ENCODE measurements at places on chromosomes 2 and 18.

GRCh38 chr2:44751754-44752479, 189.6 kb upstream of the SIX3 start:
- no peak for DNase-seq

GRCh38 chr2:240584486-240585031, 2.0 kb upstream of the CAPN10 start:
- DNase-seq, result no peak

DNA sequence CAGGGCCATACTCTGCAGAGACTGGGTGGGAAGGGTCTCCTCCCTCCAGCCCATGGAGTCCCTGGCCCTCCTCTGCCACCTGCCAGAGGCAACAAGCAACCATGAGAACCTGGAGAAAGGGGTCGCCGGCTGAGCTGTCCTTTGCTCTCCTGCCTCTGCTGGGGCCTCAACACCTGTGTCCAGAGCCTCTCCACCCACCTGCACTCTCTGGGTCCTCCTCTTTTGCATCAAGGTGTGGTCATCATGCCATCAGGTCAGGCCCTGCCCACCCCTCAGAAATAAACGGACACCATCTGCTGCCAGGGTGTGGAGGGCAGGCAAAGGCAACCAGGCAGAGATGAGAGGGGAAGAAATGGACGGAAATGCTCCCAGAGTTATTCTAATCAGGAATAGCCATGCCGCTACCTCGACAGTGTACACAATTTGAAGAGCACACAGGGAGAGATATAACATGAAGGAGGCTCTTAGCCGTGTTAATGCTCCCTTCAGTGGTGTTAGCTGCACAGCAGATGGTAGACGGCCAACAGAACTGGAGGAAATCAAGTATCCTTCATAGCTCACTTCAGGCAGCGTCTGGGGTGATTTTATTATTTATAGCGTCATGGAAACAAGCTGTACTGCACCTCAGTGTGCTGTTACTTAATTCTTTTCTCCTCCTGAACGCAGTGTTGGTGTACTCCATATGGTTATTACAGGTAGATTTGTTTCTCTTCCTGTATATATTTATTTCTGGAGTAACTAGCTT, 247.9 kb downstream of the TSN start:
- DNase-seq, result no peak

GRCh38 chr2:28374331-28374730, 18.3 kb upstream of the FOSL2 start:
- DNase-seq, result no peak

- DNase-seq, result no peak
These were observed 40.6 kb upstream of the FOSL2 start for GRCh38 chr2:28352104-28352503.

DNA sequence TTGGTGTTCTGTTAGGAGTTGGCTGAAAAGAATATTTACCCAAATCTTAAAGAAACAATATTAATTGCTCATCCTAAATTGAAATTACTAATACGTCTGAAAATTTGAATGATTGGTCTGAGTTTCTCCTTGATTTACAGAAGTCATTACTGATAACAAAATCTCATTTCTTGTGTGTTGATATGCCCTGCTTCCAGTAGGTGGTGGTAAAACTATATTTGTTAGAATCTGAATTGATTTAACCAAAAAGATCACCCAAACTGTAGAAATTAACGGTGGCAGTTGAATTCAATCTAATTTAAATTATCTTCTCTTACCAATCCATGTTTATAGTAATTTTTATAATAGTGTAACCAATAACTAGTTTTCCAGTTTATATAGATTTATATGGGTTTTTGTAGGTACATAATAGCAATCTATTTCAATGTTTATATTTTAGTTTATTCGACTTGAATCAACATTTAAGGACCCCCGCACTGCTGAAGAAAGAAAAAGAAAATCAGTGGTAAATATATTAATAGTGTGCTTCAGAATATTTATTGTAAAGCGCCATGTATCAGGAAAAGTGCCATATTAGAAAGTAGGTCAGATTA, 38.3 kb downstream of the PAPOLG start:
- DNase-seq, result no peak

GRCh38 chr2:73938718-73939352, 12.2 kb downstream of the DGUOK start:
- no peak for DNase-seq

- DNase-seq, result no peak
These were observed 35.4 kb upstream of the PGAP1 start for GRCh38 chr2:196961889-196962288.

DNA sequence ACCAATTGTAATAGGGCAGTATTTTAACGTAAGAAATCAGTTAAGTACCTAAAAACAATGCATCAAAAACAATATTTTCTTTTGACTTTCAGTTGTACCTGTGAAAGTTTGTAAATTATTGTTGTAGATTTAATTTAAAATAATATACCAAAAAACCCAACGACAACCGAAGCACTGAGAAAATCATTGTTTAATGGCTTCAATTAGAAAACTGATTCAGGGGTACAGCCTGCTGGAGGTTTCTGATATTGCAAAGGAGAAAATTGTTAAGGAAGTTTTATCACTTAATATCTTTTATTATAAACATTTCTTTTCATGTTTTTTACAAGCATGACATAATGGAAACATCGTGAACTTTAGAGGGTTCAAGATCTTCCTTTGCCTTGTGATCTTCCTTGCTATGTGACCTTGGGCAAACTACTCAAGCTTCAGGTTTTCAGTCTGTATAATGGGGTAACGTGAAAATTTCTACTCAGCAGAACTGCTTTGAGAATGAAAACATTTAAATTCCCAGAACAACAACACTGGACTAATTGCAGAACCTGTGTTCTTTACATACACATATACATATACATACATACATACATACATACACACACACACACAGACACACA, 76.3 kb upstream of the GLS start:
- peak; percentile 32 for DNase-seq

- DNase-seq, result no peak
These were observed 2.0 kb downstream of the GALNT3 start for GRCh38 chr2:165792104-165792454.

DNA sequence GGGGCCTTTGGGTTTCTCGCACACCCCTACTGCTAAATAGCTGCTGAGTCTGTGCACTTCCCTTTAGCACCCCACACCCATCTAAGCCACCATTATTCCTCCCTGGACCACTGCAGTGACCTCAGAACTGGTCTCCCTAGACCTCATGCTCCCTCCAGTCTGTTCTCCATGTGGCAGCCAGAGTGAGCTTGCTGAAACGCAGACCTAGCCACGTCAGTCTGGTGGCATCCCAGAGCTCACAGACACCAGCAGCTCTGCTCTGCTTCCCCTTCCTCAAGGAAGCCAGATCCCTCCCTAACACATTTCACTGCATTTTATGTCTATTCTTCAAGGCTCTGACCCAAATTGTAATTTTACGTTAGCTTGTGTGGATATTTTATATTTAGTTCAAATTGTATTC, 144.4 kb downstream of the DYSF start:
- DNase-seq, result no peak

DNA sequence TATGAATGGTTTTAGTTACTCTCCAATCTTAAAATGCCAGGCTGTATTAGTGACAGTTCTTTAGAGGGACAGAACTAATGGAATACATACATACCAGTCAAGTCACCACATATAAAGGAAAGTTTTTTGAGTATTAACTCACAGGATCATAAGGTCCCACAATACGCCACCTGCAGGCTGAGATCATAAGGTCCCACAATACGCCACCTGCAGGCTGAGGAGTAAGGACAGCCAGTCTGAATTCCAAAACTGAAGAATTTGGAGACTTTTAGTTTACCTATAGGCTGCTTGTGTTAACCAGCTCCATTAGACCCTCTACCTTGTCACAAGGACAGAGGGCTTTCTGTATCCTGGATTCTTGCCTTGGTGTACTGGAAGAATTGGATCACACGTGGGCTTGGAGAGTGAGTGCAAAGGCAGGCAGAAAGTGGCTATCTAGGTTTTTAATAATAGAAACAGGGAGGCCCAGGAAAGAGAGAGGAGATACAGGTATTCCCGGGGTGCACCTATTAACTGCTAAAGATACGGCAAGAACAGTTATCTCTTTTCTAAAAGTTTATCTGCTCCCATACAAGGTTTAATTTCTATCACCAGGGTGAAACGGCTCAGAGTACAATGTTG, 234.9 kb upstream of the CYRIA start:
- DNase-seq, result peak; percentile 4

- DNase-seq, result no peak
These were observed 487.0 kb downstream of the TNS1 start for GRCh38 chr2:217515615-217516309.

DNA sequence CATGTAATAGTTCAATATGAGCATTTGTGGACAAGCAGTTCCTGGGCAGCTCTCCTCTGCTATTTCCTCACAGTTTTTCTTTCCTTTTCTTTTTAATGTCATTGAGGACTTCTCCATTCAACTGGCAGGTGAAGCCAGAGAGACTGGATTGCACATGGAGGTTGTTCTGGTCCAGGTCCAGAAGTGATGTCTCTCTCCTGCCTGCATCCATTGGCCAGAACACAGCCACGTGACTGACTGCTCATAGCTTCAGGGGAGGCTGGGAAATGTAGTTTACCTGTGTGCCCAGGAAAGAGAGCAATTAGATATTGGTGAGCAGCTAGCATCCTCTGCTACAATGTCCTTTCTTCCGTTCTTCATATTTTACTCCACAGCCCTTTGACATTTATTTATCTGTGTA, 20.2 kb upstream of the ADAM23 start:
- peak; percentile 17 for DNase-seq

DNA sequence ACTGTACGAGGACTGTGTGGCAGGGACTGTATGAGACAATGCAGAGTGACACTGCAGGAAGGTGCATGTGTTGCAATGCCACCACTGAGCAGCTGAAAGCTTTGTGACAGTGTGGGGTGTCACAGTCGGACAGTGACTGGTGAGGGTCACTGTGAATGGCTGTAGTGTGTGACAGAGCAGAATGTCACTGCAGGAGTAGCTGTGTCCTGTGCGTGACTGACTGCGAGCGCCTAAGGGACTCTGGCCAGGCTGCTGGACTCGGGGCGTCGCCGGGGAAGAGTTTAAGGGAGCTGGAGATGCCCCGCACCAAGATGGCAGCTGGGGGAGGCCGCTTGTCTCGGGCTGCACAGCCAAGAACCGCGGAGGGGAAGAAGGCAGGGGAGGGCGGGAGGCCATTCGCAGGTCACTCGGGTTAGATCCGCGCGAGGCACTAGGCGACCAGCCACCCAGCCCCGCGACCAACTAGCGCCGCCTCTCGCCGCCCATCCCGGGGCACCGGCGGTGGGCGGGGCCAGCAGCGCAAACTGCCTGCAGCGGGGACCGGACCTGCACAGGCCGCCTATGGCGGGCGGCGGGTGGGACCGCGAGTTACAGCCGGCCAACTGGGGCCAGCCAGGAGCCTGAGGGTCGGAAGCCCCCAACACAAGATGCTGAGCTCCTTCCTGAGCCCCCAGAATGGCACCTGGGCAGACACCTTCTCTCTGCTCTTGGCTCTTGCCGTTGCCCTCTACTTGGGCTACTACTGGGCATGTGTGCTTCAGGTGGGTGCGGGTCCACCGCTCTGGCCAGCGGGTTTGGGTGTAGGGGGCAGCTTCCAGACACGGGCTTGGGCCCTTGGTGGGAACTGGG, at the start of gene ABHD1:
Gene ABHD1, plus strand, starts transcription at position 514 of the 849 bp plus-strand sequence. Its CDS starts 134 bp downstream, at position 648.
- peak; percentile 57 for DNase-seq

- no peak for DNase-seq
These were observed 35.6 kb downstream of the SLC25A12 start for GRCh38 chr2:171858397-171858958.

GRCh38 chr18:76335859-76336640, 159.0 kb downstream of the ZNF516 start:
- no peak for DNase-seq

- DNase-seq, result no peak
These were observed 263.6 kb downstream of the DYSF start for GRCh38 chr2:71716697-71717624.

- no peak for DNase-seq
These were observed 12.3 kb downstream of the SCG2 start for GRCh38 chr2:223589901-223590300.

- DNase-seq, result no peak
These were observed 474.5 kb downstream of the TGIF1 start for GRCh38 chr18:3924455-3924854.

- peak; percentile 69 for DNase-seq
These were observed 47.2 kb downstream of the C1QL2 start for GRCh38 chr2:119111115-119111975.

Data from Calu3 (cell line).